Activated naive CD4-positive, alpha-beta T cell treated with anti-CD3 and anti-CD28 coated beads, Interleukin-2, amount 10 ng/mL, durations not matched to agents 5 hours and 36 hours (primary cell): ENCODE measurements at places on chromosomes 3 and 15. TPM values are rescaled to one million over a fixed set of nuclear protein-coding genes. Genes with fewer than 3 reads are reported as not detected.

The ISLR gene
- not detected for total RNA-seq

The MESP2 gene
- not detected for total RNA-seq

The KY gene
- total RNA-seq, result not detected

The UBL7 gene
- 51.2 TPM for total RNA-seq

The PLAAT1 gene
- not detected for total RNA-seq

The LSAMP gene
- total RNA-seq, result not detected
